ENCODE measurements at places on chromosomes 4 and X. TPM values are rescaled to one million over a fixed set of nuclear protein-coding genes. Genes with fewer than 3 reads are reported as not detected.

- H3K27me3 ChIP-seq: no peaks in the 10 kb centered on the region
- H3K36me3 ChIP-seq: no peaks in the 10 kb centered on the region
- DNase-seq: no peak
- H3K4me3 ChIP-seq: no peak overlapping the region
- H3K4me1 ChIP-seq: no peaks in the 10 kb centered on the region
- no peak overlapping the region for H3K27ac ChIP-seq
Measured at GRCh38 chr4:91220315-91220714, 1083.5 kb upstream of the GRID2 start.

DNA sequence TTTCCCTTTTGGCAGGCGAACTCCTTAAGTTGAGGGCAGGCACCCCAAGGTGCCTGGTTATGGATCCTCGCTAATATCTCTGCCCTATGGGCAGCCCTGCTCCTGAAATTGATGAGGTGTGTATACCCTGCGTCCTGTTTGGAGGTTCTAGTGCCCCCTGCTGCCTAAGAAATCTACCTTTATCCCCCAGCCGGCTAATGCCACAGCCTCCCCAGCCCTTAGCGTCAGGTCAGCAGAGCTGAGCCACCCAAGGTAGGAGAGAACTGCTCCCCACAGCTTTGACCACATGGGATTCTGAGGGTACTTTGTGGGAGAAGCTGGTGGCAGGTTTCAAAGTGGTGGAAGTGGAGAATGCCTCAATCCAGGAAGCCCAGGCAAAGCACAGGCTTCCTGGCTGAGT is 50.8 kb downstream of the ANAPC4 start:
- no peak overlapping the region for H3K4me3 ChIP-seq
- no peaks in the 10 kb centered on the region for H3K27me3 ChIP-seq
- peak; percentile 45 for DNase-seq

DNA sequence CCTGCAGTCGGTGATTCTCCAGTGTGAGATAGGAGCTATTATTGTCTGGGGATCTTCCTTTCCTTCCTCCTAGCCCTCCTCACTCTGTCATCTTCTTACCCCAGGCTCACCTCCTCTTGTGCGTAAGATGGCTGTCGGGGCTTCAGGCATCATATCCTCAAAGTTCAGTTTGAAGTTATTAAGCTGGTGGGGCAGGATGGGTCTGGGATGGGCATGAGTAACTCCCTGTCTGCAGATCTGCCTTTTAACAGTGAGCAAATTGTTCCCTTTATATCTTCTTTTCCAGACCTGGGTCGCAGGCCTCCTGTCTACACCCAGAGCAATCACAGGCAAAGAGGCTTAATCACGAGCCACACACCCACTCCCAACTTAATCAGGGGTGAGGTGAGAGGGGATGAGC is 900 bp upstream of the MTMR1 start:
- peak overlapping the region; percentile 65 for H3K4me3 ChIP-seq
- DNase-seq: no peak
- H3K27ac ChIP-seq: no peak overlapping the region

GRCh38 chr4:72323227-72323626 is 245.8 kb downstream of the ADAMTS3 start:
- H3K4me1 ChIP-seq: peaks cover 7% of the 10 kb centered on the region
- no peaks in the 10 kb centered on the region for H3K27me3 ChIP-seq
- H3K27ac ChIP-seq: no peak overlapping the region
- no peak overlapping the region for H3K4me3 ChIP-seq

DNA sequence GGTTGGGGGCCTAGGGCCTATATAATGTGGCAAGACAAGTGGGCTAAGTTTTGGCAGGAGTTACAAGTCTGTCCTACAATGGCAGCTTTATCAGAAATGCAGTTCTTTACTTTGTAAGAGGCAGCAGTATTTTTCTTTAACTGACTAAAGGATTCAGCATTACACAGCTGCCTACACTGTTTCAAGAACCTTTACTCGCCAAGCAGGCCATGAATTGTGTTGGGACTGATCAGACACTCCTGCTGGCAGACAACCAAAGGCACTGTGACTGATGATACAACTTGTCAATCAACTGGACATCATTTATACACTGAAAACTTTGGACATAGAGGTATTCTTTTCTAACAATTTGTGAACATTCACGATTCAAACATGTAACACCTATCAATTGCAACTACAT is 4.3 kb downstream of the MORC4 start:
- H3K36me3 ChIP-seq: no peaks in the 10 kb centered on the region
- no peak for DNase-seq
- no peak overlapping the region for H3K27ac ChIP-seq
- H3K4me3 ChIP-seq: no peak overlapping the region

DNA sequence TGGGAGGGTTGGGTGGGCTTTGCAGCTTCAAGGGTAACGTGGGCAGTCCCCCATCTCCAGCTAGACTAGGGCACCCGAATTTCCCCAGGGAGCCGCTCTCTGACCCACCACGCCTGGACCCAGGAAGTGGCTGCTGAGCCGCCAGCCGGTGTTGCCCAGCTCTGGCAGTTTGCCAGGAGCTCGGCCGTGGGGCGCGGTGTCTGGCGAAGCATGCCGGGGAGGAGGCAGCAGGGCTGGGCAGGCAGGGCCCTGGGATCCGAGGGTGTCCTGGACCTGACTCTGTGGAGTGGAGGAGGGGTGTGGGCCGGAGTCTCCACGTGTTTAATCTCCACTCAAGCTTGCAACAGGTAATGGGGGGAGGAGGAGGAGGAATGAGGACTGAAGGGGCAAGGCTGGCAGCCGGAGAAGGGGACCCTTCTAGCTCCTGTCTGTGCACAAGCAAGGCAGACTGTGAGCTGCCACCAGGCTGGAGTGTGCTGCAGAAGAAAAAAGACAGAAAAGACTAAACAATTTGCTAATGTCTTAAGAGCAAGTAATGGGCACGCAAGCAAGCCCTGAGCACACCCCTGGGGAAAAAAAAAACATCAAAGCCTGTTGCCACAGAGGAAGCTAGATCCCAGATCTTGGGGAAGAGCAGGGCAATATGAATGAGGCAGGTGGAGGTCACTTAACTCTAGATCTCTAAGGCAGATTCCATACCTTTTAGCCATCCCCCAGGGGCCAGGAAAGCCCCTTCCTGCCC is 2.4 kb downstream of the LONRF3 start:
- peaks cover 94% of the 10 kb centered on the region for H3K27me3 ChIP-seq
- DNase-seq: no peak
- no peaks in the 10 kb centered on the region for H3K36me3 ChIP-seq
- no peak overlapping the region for H3K27ac ChIP-seq

DNA sequence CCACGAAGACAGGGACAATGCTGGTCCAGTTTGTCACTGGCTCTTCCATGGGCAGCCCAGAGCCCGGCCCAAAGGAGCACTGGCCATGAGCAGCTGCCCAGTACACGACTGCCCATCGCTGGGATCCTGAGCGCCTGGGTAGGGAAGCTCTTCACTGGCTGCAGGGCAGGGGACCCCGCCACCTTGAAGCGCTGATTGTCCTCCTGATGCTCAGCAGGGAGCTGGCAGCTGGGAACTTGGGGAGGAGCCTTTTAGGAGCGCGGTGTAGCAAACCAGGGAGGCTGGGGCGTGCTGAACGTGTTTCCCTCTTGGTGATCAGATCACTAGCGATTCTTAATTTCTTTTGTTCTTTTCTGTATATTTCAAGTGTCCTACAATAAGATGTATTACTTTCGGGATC is 1.8 kb downstream of the L1CAM start:
- H3K27me3 ChIP-seq: no peaks in the 10 kb centered on the region
- H3K36me3 ChIP-seq: no peaks in the 10 kb centered on the region
- no peak for DNase-seq
- H3K27ac ChIP-seq: no peak overlapping the region

DNA sequence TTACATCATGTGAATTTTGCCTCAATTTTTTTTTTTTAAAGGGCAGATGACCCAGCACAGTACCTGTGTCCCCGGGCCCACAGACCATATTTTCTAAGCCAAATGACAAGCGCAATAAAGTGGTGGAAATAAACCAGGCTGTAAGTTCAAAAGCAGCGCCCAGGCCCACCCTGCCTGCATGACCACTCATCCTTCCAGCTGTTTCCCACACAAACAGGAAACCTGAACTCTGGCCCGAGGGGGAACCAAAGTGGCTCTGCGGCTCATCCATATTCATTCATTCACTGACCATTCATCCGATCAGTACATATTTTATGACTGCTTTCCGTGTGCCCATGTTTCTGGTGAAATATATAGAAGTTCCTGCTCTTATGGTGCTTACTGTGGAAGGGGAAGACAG is 33.7 kb upstream of the CRMP1 start:
- H3K27ac ChIP-seq: no peak overlapping the region
- H3K4me1 ChIP-seq: peaks cover 8% of the 10 kb centered on the region
- no peak for DNase-seq
- H3K27me3 ChIP-seq: no peaks in the 10 kb centered on the region

- H3K4me1 ChIP-seq: no peaks in the 10 kb centered on the region
- H3K36me3 ChIP-seq: no peaks in the 10 kb centered on the region
- no peak overlapping the region for H3K4me3 ChIP-seq
- DNase-seq: no peak
- H3K27ac ChIP-seq: no peak overlapping the region
Measured at GRCh38 chr4:123631786-123632692, 235.4 kb downstream of the SPRY1 start.

- no peaks in the 10 kb centered on the region for H3K4me1 ChIP-seq
- no peaks in the 10 kb centered on the region for H3K27me3 ChIP-seq
- H3K4me3 ChIP-seq: no peak overlapping the region
- H3K36me3 ChIP-seq: no peaks in the 10 kb centered on the region
- no peak overlapping the region for H3K27ac ChIP-seq
Measured at GRCh38 chr4:156413239-156414135, 459.8 kb upstream of the CTSO start.

- H3K27ac ChIP-seq: no peak overlapping the region
- H3K4me1 ChIP-seq: peaks cover 14% of the 10 kb centered on the region
- DNase-seq: no peak
- no peaks in the 10 kb centered on the region for H3K36me3 ChIP-seq
Measured at GRCh38 chr4:128608006-128608405, 201.5 kb upstream of the JADE1 start.

- H3K4me3 ChIP-seq: no peak overlapping the region
- no peaks in the 10 kb centered on the region for H3K27me3 ChIP-seq
- DNase-seq: no peak
- H3K27ac ChIP-seq: no peak overlapping the region
- no peaks in the 10 kb centered on the region for H3K4me1 ChIP-seq
- H3K36me3 ChIP-seq: no peaks in the 10 kb centered on the region
Measured at GRCh38 chr4:158079661-158080060, 93.2 kb downstream of the GASK1B start.

DNA sequence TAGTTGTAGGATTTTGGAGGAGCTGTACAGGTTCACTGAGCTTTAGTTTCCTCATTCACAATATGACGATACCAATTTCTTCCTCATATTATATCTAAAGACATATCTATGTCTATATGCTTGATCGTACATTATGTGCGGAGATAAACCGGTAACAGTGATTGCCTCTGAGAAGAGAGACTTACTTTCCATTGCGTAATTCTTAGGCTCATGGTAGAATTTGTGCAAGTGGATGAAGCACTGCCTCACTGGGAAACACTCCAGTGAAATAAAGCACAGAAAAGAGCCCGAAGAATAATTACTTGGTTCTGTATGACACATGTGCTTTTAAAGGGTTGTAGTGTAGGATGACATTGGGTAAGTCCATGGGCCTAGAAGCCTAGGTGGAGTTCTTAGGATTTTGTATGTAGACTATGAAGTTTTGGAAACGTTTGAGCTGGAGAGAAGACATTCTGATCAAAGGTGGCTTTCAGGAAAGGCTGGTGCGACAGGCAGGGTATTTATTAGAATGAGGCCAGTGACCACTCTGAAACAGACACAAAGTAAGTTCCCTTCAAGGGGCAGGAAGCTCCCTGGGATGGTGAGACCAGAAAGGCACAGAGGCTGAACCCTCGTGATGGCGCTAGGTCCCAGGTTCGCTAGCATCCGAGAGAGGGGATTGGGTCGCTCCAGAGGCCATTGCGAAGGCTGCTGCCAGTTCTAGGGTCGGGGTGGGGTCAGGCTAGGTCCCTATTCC is 649 bp upstream of the VBP1 start:
- H3K36me3 ChIP-seq: no peaks in the 10 kb centered on the region
- DNase-seq: no peak
- peak overlapping the region; percentile 61 for H3K4me3 ChIP-seq
- peaks cover 14% of the 10 kb centered on the region for H3K27me3 ChIP-seq

GRCh38 chr4:54386042-54386669 is 157.1 kb downstream of the PDGFRA start:
- no peaks in the 10 kb centered on the region for H3K36me3 ChIP-seq
- DNase-seq: no peak
- no peak overlapping the region for H3K27ac ChIP-seq

DNA sequence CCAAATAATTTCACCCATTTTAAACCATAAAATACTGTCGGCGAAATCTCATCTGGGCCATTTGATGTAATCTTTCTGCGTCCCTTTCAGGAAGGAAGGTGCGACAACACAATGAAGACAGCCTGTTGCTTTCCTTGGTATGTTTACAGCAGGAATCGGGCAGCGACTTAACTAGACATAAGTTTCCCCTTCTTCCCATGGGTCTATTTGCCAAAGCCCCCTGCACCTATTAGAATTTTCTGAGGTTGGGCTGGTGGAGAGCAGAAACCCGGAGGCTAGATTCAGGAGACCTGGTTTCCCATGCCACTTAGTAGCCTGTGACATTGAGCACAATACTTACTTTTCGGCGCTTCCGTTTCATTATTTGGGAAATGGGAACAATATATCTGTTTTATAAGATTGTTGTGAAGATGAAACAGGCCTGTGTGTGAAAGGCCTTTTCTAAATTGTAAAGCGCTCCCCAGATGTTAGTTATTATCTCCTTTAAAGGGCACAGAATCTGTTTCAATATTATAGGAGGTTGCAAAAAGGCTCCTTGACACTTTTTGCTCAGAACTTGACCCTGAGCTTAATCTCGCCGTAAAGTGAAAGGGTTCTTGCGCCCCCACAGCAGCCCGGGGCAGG is 552 bp upstream of the AFF1 start:
- H3K4me3 ChIP-seq: peak overlapping the region; percentile 71
- peaks cover 29% of the 10 kb centered on the region for H3K4me1 ChIP-seq
- no peaks in the 10 kb centered on the region for H3K36me3 ChIP-seq
- peak; percentile 47 for DNase-seq
- H3K27me3 ChIP-seq: no peaks in the 10 kb centered on the region

DNA sequence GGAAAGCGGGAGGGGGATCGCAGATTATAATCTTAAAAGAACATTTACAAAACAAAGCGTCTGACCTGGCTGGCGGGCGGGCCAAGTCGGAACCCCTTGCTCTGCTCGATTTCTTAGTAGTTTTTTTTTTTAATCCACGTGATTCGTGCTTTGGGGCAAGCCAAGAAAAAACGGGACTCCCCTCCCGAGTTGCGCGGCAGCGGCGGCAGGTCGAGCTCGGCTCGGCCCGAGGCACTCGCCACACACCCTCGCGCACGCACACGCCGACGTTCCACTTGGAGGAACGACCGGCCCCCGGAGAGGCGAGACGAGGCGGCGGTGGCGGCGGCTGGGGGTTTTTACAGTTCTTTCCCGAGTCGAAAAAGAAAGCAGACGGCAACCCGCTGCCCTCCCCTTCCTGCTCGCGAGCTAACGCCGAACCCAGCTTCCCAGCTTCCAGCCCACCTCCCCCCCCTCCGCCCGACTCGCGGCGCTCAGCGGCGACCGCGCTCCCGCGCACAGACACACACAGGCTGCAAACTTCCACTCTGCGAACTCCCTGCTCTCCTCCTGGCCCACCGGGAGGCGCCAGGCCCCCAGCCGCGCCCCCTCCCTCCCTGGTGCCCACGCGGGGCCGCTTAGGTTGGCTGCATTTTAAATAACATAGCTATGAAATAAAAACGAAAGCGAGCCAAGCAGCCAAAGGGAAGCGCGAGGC is 1.2 kb downstream of the BCOR start:
- H3K4me1 ChIP-seq: peaks cover 21% of the 10 kb centered on the region
- no peak overlapping the region for H3K27ac ChIP-seq
- no peak for DNase-seq
- H3K36me3 ChIP-seq: no peaks in the 10 kb centered on the region
- H3K4me3 ChIP-seq: peak overlapping the region; percentile 55

RASL11B gene
- total RNA-seq: 100.0 TPM

FDCSP gene
- not detected for total RNA-seq

SPOCK3 gene
- 1.6 TPM for total RNA-seq

UCP1 gene
- total RNA-seq: 0.21 TPM

ITIH6 gene
- total RNA-seq: not detected

MAGEA1 gene
- not detected for total RNA-seq
